CD4-positive, alpha-beta memory T cell (primary cell): ENCODE measurements at places on chromosomes 13 and 19.

DNA sequence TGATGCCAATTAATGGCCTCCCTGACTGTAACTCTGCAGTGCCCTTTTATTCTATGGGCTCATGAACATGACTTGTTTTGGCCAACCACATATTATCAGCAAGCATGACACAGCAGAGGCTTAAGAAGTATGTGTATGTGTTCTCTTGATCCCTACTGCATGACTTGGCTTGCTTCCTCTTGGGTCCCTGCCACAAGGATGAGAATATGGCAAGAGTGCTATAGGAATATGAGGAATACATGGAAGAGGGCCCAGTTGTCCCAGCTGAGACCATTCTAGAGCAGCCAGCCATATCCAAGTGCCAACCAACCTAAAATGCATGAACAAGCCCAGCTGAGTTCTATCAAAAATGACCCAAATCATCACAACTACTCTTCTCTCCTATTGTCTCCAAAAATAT, 576.7 kb upstream of the PCDH9 start:
- no peak for DNase-seq

- no peak for DNase-seq
Observed at GRCh38 chr19:7596211-7596937, 711 bp downstream of the CAMSAP3 start.

- DNase-seq = no peak
Observed at GRCh38 chr13:50386541-50387050, 371.4 kb downstream of the KCNRG start.

GRCh38 chr13:58542530-58542929, 911.0 kb downstream of the PCDH17 start:
- no peak for DNase-seq

- DNase-seq = no peak
Observed at GRCh38 chr13:97538203-97538602, 104.2 kb downstream of the RAP2A start.

DNA sequence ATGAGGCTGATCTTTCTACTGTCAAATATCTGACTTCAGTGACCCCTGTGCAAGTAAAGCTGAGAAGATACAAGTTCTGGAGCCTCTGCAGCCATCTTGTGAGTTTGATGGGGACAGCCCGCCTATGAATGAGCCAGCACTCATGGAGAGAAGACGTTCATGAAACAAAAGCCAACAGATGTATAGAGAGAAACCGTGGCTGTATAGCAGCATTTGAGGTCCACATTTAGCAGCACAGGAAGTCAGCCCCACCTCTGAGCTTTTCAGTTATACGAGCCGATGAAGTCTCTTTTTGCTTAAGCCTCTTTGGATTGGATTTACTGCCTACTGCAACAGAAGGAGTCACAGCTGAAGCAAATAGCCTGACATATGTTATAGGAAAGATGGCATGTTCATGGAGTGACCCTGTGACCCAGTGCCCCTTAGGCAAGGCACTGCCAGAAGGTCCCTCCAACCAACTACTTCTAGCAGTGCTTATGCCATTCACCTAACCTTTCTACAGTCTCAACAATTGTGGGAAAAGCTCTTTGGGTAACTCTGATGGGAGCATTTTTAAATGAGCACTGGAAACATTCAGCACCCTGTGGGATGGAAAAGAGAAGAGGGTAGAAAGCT, 3.5 kb upstream of the DLEU7 start:
- DNase-seq = no peak

DNA sequence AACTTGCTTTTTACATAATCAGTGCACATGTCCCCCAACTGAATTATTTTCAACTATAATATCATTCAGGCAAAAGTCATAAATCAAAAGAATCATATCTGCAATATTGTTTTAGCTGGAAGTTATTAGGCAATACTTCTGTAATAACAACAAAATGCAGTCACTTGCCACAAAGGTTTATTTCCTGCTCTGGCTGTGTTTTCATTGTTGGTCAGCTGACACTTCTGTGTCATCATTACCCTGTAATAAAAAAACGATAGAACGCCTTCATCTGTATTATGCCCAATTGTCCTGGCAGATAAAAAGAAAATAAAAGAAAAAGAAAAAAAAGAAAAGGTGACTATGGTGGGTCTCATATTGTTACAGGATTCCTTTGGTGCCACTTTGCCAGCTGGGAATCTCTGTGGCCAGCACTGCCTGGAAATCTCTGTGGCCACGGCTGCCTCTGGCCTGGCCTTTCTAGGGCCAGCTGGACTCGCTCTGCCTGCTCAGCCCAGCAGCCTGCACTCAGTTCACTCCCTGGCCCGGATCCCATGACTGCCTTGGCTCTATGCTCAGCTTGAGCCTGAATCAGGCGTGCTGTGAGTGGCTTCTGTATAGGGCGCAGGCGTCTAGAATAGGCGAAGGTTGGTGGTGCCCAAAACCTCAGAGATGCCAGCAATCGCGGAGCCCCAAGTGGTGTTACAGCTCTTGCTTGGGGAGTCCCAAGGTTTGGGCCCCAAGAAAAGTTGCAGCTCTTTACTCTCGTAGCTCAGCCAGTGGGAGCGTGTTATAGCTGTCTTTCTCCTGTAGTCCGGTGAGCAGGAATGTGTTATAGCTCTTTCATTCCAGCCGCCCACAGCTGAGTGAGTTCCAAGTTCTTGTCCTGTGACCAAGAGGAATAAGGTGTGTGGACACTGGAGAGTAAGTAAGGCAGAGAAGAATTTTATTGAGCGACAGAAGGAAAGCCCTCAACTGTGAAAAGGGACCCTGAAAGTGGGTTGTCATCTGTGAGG, 1227.1 kb downstream of the SLITRK1 start:
- DNase-seq = no peak

DNA sequence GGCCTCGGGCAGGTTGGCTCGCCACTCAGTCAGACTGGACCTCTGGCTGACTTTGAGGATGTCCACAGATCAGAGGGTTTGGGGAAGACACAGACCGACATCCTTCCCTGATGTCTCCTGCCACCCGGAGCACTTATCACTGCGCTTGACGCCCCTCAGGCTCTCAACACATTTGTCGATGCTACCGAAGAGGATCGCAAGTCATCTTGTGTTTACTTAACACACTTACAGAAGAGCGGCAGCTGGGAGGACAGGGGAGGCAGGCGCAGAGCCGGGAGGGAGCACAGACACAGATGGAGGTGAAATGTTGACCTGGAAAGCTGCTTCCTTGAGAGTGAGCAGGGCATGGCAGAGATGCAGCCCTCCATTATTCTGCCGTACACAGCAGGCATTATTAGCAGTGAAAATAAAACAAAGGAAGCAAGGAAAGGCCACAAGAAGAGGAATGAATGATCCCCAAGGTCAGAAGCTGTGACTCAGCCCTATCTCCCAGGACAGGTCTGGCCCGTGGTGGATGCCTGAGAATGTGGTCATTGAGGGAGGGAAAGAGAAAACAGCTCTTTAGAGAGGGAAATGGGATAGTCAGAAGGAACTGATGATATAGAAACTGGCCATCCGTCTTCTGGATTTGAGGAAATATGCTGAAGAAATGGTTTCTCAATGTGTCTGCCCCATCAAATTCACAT, 549.5 kb upstream of the ARGLU1 start:
- no peak for DNase-seq

DNA sequence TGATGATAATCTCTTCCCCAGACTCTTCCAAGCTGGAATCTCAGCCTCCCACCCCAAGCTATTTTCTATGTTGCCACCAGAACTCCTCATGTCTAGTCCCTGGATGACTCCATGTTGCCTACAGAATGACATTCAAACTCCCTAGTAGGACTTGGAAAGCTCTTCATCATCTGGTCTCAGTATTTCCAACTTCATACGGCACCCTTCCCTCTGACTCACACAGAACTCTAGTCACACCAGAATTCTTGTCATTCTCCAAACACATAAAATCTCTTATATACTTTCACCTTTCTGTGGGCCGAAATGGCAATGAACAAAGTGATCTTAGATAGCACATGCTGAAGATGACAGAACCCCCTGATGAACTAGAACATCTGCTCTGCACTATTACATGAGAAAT, 86.2 kb downstream of the CAB39L start:
- DNase-seq = no peak

- no peak for DNase-seq
Observed at GRCh38 chr13:85383291-85383690, 415.9 kb downstream of the SLITRK6 start.

GRCh38 chr13:58574791-58575190, 943.2 kb downstream of the PCDH17 start:
- no peak for DNase-seq

- DNase-seq = no peak
Observed at GRCh38 chr19:18790566-18791314, at the start of gene COMP. Gene COMP, minus strand, starts transcription at chr19:18791305. Its CDS starts 36 bp downstream, at chr19:18791269.

DNA sequence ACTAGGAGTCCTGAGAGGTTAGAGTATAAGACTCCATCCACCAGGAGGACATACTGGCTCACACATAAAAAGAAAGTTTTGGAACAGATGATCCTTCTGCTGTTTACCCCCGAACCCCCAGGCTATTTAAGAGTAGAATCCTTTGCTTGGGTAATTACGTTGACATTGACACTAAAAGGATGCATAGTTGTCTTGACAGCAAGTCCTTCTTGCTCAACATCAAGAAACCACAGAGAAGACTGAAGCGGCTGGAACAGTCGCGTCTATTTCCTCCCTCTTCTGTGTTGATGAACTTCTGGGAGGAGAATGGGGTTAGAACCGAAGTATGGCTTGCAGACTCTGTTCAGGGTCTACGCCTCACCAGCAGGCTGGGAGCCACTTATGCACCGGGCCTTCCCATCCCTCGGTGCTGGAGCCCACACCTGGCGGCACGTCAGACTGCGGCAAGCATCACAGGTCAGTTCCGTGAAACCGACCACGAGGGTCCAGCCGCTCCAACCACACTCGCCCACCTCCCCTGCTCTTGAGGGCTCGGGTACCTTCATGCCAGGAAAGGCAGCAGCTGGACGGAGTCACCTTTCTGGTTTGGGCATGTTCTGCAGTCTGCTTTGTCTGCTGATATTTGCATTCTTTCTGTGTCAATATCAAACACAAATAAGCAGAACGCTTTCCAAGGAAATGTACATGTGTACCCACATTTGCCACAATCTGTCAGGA, 42.4 kb upstream of the RANBP3 start:
- no peak for DNase-seq

- DNase-seq = no peak
Observed at GRCh38 chr19:15436012-15436825, 13.5 kb downstream of the WIZ start.

DNA sequence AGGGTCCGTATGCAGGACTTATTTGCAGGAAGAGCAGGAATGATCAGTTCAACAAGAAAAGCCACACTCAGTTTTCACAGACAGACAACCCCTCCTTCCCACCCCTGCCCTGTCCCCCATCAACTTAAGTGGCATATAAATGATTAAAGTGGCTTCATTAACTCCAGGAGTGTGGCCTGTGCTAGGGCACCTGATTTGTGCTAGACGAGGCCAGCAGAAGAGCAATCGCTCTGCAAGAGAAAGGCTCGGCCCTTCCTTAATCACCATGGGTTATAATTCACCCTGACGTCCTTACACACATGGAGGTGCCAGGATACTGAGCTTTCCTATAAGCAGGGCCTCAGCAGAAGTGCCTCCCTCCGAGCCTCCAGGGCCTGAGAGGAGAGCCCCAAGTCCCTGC, 14.6 kb downstream of the C19orf12 start:
- no peak for DNase-seq

DNA sequence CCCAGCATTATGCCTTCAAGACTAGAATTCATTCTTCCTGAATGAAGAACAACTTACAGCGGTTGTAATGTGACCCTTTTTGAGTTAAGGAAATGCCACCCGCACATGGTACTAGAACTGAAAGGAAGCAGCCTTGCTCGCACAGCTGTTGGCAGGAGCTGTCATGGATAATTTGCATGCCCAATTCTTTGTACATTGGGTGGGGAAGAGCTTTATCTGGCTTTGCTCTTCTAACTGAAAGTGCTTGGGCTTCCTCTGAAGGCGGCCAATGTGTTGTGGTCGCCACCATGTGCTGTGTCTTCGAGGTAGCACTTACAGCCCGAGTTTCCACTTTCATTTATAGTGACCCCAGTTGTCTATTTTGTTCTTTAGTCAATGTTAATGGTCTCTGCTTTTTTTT, 3.4 kb downstream of the CCNE1 start:
- no peak for DNase-seq

DNA sequence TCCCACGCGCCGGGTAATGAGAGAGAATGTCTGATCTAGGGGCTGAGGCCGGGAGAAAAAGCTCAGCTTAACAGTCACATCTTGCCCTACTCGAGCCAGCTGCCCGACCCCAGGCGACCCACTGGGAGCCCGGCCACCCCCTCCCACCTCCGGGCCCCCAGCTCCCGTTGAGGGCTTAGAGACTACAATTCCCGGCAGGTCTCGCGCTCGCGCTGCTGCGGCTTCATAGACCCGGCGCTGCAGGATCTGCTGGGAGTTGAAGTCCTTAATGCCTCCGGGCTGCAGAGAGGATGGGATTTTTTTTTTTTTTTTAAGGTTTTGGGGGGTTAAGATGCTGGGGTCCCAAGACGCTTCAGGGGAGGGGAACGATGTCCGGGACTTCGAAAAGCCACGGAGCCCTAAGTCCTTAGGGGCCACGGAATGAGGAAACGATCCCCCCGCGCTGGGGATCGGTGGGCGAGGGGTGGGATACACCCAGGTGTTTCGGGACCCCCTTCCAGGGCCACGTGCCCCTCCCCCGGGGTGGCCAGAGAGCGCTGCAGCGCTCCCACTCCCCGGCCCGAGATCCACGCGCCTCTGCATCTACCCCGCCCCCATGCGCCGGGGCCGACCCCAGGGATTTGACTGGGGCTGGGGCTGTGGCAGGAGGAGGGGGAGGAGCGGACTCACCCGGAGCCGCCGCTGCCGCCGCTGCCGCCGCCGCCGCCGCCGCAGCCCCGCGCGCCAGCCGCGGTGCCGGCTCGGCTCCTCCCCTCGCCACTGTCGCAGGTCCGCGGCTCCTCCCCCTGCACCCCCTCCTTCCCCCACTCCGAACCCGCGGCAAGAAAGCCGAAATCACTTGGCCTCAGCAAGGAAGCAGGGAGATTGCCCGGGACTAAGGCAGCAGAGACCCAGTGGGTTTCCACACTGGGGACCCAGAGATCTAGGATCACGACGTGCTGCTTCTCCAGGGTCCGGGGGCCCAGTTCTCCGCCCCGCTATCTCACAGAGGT, at the start of gene SYT3:
Gene SYT3 (minus strand): TSS at position 761 of the 992 bp plus-strand sequence. CDS start 2,470 bp downstream, outside the sequence.
- DNase-seq = no peak

- no peak for DNase-seq
Observed at GRCh38 chr19:44993526-44993925, 7.7 kb upstream of the RELB start.

DNA sequence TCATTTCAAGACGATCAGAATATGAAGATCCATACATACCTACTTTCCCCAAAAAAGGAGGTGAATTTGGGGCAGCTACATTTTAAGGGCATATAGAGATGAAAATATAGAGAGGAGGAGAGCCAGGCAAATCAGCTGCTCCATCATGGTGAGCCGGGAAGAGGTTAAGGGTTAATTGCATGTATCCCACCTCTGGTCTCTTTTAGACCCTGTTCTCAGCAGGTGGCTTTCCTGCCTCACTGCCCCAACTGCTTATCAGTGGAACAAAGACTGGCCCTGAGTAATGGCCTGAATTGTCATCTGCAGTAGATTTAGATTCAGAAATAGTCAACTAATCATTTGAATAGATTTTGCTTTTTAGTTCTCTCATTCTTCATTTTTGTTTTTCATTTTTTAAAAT, 206.6 kb downstream of the SPRY2 start:
- DNase-seq = no peak
